ENCODE measurements at places on chromosomes 4 and X.
A peak's percentile ranks its signal among the peaks of the same experiment; 100 is the strongest.

DNA sequence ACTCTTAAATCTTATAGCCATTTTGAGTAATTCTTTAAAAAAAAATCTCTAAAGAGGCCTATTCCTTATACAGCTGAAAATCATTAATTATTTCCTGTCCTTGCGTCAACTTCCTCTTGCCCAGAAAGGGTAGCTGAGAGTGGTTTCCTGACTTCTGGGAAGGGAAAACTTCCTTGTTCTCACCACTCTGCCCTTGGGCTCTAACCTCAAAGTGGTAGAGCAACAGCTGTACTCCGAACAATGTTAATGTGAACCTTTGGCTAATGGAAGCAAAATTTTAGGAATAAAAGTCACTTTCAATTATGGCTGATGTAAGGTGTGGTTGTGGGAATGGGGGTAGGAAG, 15.3 kb downstream of the KLHL2 start:
- DNase-seq: peak; percentile 82

GRCh38 chrX:139801397-139801813, 93.4 kb upstream of the MCF2 start:
- no peak for DNase-seq

GRCh38 chr4:119172223-119172622, 36.6 kb downstream of the MYOZ2 start:
- no peak for DNase-seq

DNA sequence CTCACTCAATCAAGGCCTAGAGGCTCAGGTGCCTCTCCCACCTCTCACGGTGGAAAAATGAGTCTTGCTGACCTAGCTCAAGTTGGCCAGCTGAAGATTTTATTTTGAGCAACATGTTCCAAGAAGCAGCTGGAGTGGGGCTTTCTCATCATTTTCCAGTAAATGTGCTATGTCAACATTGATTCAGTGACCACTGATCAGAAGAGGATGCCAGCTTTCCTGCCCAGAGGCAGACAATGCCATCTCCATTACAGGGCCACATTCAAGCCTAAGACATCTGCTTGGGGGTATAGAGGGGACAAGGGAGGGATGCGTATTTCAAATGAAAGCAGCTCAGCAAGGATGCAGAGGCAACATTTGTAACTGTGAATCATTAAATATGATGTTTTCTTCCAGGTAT, 3.0 kb downstream of the MEPE start:
- DNase-seq: no peak

GRCh38 chrX:40773809-40774208, 38.5 kb upstream of the MED14 start:
- DNase-seq: peak; percentile 43

DNA sequence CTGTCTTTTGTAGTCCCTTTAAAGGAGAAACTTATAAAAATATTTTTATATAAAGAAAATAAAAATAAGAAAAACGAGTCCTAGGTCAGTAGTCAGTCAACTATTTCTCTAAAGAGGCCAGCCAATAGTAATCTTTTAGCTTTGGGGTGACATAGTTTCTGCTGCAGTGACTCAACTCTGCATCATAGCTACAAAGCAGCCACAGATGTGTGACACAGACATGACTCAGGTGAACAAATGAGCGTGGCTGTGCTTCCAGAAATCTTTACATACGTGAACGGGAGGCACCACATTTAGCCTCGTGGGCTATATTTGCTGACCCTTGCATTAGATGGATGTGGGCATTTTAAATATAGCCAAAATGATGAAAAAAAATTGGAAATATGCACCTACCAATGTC, 1862.5 kb upstream of the TENM3 start:
- DNase-seq: peak; percentile 83

GRCh38 chr4:168437192-168437943, 42.9 kb downstream of the DDX60L start:
- no peak for DNase-seq

DNA sequence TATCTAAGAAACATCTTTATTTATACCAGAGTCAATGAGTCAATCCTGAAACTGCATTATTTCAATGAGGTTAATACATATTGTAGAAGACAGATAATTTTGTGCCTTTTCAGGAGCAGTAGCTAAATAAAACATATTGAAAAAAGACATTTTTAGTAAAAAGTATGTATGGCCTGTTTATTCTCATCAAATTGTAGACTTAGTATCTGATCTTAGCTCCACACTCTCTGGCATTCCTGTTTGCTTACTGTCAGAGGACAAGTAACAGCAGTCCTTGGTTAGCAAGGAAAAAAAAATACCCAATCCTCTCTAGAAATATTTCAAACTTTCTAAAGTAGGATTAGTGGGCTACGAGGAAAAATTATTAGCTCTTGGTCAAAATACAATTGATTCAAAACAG, 50.5 kb upstream of the GUCY1A1 start:
- no peak for DNase-seq

DNA sequence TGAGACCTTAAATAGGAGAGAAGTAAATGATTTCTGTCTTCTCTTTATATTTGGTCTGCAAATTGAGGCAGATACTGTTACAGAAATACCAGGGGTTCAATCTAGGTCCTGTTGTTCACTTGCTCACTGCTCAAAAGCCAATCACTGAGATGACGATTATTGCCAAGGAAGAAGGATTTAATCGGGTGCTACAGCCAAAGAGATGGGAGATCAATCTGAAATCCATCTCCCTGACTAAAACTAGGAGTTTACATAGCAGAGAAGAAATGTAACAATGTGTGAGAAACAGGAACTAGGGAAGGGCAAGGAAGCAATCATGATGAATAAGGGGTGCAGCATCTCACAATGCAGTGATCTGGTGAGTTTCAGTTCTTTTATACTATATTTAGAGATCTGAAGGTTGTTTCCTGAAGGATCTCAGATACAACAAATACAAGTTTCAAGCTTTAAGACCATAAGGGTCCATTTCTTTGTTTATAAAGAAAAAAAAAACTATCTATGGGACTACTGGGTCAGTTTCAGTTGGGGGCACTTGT, 117.9 kb upstream of the FAM9B start:
- no peak for DNase-seq

DNA sequence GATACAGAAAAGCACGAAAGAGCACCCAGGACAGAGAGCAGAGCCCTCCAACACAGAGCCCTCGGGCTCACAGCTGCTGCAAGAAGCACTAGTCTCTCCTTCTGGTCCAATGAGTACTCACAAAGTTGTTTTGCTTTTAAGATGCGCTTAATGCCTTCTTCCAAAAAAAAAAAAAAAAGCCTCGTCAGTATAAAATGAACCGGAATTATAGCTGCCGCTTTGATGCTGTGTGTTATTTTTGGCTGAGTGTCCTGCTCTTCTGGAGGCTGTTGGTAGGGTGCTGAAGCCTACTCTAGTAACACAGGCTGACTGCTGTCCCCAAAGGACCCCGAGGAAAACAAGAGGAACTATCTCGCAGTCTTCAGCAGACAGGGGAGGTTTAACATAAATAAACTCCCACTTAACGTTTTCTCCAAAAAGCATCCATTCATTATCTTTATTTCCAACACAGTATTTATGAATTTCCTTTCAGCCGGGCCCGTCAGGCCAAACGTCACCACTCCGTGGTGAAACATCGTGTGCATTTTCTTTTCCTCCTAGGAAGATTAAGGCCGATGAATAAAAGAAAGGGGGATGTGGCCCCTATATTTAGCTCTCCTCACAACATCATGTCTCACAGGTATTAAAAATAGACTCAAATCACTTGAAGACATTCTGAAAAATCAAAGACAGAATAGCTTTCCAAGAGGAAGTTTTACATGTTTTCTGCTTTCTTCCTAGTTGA, 213.7 kb upstream of the PPARGC1A start:
- no peak for DNase-seq

- no peak for DNase-seq
Observed at GRCh38 chrX:1545776-1546408, 8.9 kb upstream of the P2RY8 start.

- DNase-seq: no peak
Observed at GRCh38 chr4:122687531-122688061, 44.9 kb upstream of the BBS12 start.

DNA sequence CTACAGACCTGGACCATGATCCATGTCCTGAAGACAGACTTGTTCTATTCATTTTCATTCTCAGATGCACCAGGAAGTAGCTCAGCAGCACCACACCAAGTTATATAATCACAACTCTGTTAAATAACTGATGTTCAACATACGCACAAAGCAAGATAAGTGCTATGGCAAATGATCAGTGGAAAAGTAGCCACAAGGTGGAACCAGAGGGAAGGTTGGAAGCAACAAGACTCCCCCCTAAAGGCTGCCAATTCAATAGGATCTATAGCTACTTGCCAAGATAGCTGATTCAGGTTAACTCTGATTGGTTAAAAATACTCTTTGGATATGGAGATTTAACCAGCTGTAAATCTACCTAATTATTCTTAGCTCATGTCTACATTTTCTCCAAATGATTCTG, 23.7 kb upstream of the FAM47B start:
- DNase-seq: peak; percentile 58

GRCh38 chr4:151324752-151325110, 674 bp downstream of the SH3D19 start:
- peak; percentile 71 for DNase-seq

DNA sequence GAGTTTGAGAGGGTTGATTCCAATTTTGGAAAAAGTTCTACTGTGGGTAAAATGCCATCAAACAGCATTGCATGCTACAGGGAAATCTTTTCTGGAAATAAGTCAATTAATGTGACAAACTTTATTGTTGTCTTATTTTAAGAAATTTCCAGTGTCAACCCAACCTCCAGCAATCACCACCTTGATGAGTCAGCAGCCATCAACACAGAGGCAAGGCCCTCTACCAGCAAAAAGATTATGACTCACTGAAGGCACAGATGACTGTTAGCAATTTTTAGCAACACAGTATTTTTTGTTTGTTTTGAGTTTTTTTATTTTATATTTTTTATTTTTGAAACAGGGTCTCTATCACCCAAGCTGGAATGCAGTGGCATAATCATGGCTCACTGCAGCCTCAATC, 165.4 kb upstream of the C1QTNF7 start:
- peak; percentile 63 for DNase-seq

DNA sequence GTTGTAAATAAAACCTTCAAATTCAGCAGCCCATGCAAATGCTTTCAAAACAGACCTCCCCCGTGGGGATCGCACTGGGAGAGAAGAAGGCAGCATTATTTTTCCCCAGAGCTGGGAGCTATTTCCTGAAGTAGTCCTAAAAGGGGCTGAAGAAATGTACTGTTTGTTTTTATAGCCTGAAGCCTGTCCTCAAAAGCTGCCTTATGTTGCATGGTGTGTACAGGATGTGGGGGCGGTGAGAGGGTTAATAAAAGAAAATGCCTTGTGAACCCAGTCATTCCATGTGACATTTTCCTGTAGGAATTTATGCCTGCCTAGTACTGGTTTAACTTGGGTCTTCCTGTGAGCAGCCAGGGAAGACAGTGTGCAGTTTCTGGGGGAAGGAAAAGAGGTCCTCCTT, 144.1 kb downstream of the SOWAHB start:
- DNase-seq: peak; percentile 67

GRCh38 chr4:2799224-2799911, 6.5 kb downstream of the SH3BP2 start:
- DNase-seq: no peak

DNA sequence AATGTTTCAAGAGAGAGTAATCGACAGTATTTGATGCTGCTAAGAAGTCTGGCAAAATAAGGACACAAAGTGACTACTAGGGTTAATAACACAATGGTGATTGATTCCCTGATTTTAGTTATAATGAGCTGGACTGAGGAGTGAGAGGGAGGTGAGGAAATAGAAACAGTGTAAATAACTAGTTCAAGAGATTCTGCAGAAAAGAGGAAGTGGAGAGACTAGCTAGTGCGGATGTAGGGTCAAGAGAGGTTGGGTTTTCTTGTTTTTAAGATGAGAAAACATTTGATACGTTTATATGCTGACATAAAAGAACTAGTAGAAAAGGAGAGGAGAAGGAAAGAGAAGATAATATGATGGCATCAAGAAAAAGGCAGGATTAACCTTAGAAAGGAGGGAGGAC, 12.2 kb upstream of the TRPC5 start:
- DNase-seq: no peak

DNA sequence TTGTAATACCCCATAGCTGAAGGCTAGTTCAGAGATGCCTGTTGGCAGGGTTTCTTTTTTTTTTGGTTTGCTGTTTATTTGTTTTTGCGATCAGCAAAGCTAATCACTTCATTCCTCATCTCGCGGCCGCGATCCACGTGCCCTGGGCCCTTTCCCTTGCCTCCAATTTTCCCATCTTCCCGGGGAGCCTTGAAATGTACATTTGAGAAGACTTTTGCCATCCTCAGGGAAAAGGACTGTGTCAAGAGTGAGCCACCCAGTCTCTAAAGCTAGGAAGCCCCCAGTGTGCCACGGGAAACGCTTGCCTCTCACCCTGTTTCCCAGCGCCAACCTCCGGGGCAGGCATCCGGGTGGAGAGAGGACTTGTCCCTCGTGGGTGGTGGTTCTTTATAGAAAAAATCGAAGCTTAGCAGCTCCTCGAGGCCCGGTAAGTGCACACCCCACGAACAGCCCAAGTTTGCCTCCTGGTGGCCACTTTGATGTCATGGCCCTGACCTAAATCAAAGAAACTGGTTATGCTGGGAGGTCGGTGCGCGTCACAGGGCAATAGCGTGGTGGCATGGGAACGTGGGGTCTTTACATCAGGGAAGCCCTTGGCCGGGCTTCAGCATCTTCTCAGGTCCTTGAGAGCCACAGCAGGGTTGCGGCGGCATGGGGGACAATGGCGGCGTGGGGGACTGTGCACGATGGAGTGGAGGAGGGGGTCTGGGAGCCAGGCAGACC, 42.0 kb downstream of the MAP7D3 start:
- DNase-seq: peak; percentile 38

DNA sequence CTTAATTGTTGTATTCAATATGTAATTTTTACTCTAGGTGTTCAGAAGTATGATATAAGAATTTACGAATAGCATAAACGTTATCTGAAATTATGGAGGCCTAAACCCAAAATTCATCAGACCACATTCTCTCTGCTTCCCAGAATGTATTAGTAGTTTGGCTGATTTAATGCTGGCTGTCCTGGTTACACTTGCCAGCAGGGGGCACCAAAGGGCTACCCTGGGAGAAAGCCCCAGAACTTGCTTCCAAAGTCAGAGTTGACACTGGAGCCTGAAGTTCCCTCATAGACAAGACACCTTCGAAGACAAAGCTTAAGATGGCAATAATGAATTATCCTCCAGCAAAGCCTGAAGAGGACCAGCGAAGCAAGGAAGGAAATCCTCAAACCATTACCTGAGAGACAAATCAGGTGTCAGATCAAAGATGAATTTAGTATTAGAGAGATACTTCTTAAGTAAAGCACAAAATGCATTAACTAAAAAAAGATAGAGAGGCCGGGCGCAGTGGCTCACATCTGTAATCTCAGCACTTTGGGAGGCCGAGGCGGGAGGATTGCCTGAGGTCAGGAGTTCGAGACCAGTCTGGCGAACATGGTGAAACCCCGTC, 11.3 kb upstream of the ANOS1 start:
- DNase-seq: peak; percentile 72
